Activated naive CD8-positive, alpha-beta T cell treated with anti-CD3 and anti-CD28 coated beads for 36 hours (primary cell): ENCODE measurements at places on chromosomes 2 and 18. TPM values are rescaled to one million over a fixed set of nuclear protein-coding genes. Genes with fewer than 3 reads are reported as not detected.

GRCh38 chr2:32423536-32423935 is 66.7 kb downstream of the BIRC6 start:
- peaks cover 56% of the 10 kb centered on the region for H3K4me1 ChIP-seq
- no peak for DNase-seq
- no peak overlapping the region for H3K4me3 ChIP-seq
- H3K27ac ChIP-seq = no peak overlapping the region

- H3K27me3 ChIP-seq = no peaks in the 10 kb centered on the region
- DNase-seq = no peak
- no peaks in the 10 kb centered on the region for H3K36me3 ChIP-seq
- no peak overlapping the region for H3K27ac ChIP-seq
- no peaks in the 10 kb centered on the region for H3K4me1 ChIP-seq
Observed at GRCh38 chr2:17263570-17263968, 254.7 kb downstream of the RAD51AP2 start.

- peaks cover 2% of the 10 kb centered on the region for H3K27me3 ChIP-seq
- peaks cover 2% of the 10 kb centered on the region for H3K4me1 ChIP-seq
- H3K27ac ChIP-seq = no peak overlapping the region
Observed at GRCh38 chr18:22447792-22448191, 30.1 kb upstream of the CTAGE1 start.

DNA sequence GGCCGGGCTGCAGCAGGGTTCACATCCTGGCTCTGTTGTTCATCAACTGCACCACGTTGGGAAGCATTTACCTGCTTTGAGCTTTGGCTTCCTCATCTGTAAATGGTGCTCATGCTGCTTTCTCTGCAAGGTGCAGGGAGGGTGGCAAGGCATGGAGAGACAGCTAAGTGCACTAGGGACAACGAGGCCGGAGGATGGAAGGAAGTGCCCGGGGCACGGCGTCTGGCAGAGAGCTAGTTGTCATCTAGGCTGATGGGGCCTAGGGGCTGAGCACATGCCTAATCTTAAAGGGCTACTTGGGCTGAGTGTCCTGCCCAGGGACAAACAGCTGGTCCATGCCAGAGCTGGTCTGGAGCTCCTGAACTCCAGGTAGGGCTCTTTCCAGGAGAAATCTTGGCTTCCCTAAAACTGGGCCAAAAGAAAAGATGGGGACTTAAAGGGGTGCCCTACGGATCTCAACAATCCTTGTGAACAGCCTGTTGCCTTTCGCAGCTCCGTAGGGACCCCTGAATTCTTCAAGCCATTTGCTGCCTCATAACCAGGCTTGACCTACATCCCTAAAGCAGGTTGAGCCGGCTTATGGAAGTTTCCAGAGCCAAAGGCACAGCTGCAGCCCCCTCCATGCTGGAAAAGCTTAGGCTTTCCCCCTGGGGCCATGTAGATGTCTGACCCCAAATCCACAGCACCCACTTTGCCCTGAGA is 130.8 kb downstream of the SMAD7 start:
- no peak overlapping the region for H3K4me3 ChIP-seq
- no peaks in the 10 kb centered on the region for H3K27me3 ChIP-seq
- H3K4me1 ChIP-seq = peaks cover 19% of the 10 kb centered on the region
- H3K27ac ChIP-seq = no peak overlapping the region
- H3K36me3 ChIP-seq = peaks cover 21% of the 10 kb centered on the region
- no peak for DNase-seq

GRCh38 chr2:176106581-176107539 is at the start of gene HOXD11:
TSS of gene HOXD11 (plus strand) at chr2:176107280. CDS start at chr2:176107356, 76 bp downstream.
- peaks cover 90% of the 10 kb centered on the region for H3K27me3 ChIP-seq
- H3K4me1 ChIP-seq = peaks cover 33% of the 10 kb centered on the region
- peaks cover 4% of the 10 kb centered on the region for H3K36me3 ChIP-seq
- no peak for DNase-seq
- peak within 1 kb of the TSS; percentile 61 for H3K27ac ChIP-seq
- peak within 1 kb of the TSS; percentile 47 for H3K4me3 ChIP-seq

- no peaks in the 10 kb centered on the region for H3K27me3 ChIP-seq
- peak overlapping the region; percentile 42 for H3K4me3 ChIP-seq
- no peaks in the 10 kb centered on the region for H3K36me3 ChIP-seq
- DNase-seq = no peak
- peaks cover 61% of the 10 kb centered on the region for H3K4me1 ChIP-seq
- H3K27ac ChIP-seq = peak overlapping the region; percentile 84
Observed at GRCh38 chr2:181306785-181307184, 150.4 kb upstream of the ITGA4 start.

GRCh38 chr2:149281441-149281840 is 48.9 kb upstream of the LYPD6 start:
- DNase-seq = no peak
- no peaks in the 10 kb centered on the region for H3K4me1 ChIP-seq
- H3K4me3 ChIP-seq = no peak overlapping the region
- peaks cover 3% of the 10 kb centered on the region for H3K27me3 ChIP-seq
- no peaks in the 10 kb centered on the region for H3K36me3 ChIP-seq

GRCh38 chr2:37599688-37600525 is 71.5 kb downstream of the CDC42EP3 start:
- peak overlapping the region; percentile 75 for H3K27ac ChIP-seq
- H3K4me1 ChIP-seq = peaks cover 33% of the 10 kb centered on the region
- H3K27me3 ChIP-seq = no peaks in the 10 kb centered on the region
- H3K4me3 ChIP-seq = peak overlapping the region; percentile 50
- H3K36me3 ChIP-seq = peaks cover 30% of the 10 kb centered on the region
- peak; percentile 24 for DNase-seq

- H3K36me3 ChIP-seq = peaks cover 4% of the 10 kb centered on the region
- DNase-seq = no peak
- no peak overlapping the region for H3K4me3 ChIP-seq
- peaks cover 20% of the 10 kb centered on the region for H3K27me3 ChIP-seq
- H3K27ac ChIP-seq = no peak overlapping the region
Observed at GRCh38 chr2:102460467-102460866, 12.6 kb upstream of the SLC9A4 start.

DNA sequence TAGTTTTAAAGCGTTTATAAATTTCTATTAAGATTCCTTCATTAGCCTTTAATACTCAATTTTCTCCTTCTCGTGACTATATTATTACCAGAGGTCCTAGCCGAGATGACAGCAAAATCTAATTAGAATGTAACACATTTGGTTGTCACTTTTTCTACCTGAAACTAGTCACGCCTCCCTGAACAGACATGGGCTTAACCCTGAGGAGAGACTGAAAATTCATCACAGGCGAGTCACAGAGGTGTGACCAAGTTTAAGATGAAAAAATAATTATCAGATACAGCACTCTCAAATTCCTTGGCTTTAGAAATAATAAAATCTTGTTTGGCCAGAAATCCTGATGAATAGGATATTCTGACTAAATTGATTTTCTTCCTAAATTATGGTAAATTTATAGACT is 834.4 kb upstream of the SLC39A10 start:
- H3K4me1 ChIP-seq = no peaks in the 10 kb centered on the region
- H3K36me3 ChIP-seq = no peaks in the 10 kb centered on the region
- no peaks in the 10 kb centered on the region for H3K27me3 ChIP-seq
- no peak overlapping the region for H3K27ac ChIP-seq
- no peak overlapping the region for H3K4me3 ChIP-seq
- no peak for DNase-seq

Gene NGEF
- total RNA-seq = not detected

Gene TFPI
- total RNA-seq = not detected

Gene RBM44
- 0.47 TPM for total RNA-seq

Gene ELOA2
- not detected for total RNA-seq

Gene TDRD15
- not detected for total RNA-seq

Gene KCNF1
- not detected for total RNA-seq

Gene RAD51AP2
- not detected for total RNA-seq

Gene MARCHF4
- not detected for total RNA-seq

Gene EMX1
- total RNA-seq = not detected

Gene CLEC4F
- total RNA-seq = not detected

Gene UPP2
- not detected for total RNA-seq
